ENCODE measurements at places on chromosomes 7 and 10.

DNA sequence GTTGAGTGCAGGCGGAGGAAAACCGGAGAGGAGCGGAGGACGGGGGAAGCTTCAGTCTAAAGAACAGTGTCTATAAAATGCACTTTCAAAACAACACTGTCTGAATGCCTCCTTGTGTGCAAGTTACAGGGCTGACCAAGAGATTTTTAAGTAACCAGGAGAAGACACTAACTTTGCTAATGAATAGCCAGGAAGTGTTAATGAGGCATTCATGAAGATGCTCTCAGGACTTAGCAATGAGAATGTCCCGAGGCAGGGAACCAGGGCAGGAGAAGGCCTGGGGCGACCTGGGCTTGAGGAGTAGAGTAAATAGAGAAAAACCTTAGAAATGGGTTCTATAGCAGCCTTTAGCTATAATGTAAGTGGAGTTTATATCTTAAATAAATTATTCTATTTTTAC is 312.1 kb downstream of the SKIDA1 start:
- DNase-seq, result no peak
- no peaks in the 10 kb centered on the region for H3K4me1 ChIP-seq
- H3K4me3 ChIP-seq, result no peak overlapping the region
- no peaks in the 10 kb centered on the region for H3K36me3 ChIP-seq

GRCh38 chr7:71905821-71906220 is 506.3 kb downstream of the CALN1 start:
- peaks cover 4% of the 10 kb centered on the region for H3K36me3 ChIP-seq
- no peak overlapping the region for H3K27ac ChIP-seq
- H3K4me3 ChIP-seq, result no peak overlapping the region
- H3K27me3 ChIP-seq, result peaks cover 1% of the 10 kb centered on the region
- H3K4me1 ChIP-seq, result no peaks in the 10 kb centered on the region
- DNase-seq, result no peak

GRCh38 chr10:128967980-128968756 is 498.9 kb upstream of the MGMT start:
- H3K27me3 ChIP-seq, result no peaks in the 10 kb centered on the region
- peaks cover 5% of the 10 kb centered on the region for H3K36me3 ChIP-seq
- peaks cover 10% of the 10 kb centered on the region for H3K4me1 ChIP-seq
- no peak overlapping the region for H3K27ac ChIP-seq

GRCh38 chr7:28778786-28779185 is 179.3 kb downstream of the TRIL start:
- H3K36me3 ChIP-seq, result no peaks in the 10 kb centered on the region
- DNase-seq, result no peak
- H3K4me1 ChIP-seq, result peaks cover 27% of the 10 kb centered on the region
- no peak overlapping the region for H3K27ac ChIP-seq

DNA sequence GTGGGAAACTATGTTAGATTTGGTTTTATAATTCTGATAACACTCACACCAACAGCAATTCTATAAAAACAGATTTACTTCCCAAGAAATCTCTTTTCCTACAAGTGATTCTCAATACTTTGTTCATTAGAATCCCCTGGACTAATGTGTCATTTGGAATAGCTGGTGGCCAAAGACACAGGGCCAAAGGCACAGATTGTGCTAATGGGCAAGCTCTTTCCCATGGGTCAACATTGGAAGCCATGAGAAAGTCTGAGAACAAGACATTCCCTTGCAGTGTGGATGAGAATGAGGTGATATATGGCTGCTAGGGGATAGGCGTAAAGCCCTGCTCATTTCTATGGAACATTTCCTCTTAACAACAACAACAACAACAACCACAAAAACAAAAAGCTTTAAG is 153.8 kb downstream of the AMPH start:
- no peak for DNase-seq
- no peaks in the 10 kb centered on the region for H3K4me1 ChIP-seq
- H3K36me3 ChIP-seq, result no peaks in the 10 kb centered on the region
- no peak overlapping the region for H3K27ac ChIP-seq
- H3K4me3 ChIP-seq, result no peak overlapping the region

DNA sequence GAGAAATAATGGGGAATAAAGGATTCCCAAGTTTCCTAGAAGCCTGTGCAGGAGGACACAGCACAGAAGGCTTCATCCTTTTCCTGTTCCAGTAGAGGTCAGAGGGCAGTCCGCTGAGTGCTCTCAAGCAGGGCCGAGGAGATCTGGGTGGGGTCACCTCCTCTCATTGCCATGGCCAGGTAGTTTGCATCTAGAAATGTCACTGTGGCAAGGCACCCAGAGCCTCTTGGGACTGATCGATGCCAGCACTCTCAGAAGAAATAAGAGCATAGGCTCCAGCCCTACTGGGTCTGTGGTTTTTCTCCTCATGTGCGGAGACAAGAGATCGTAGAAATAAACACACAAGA is 7.9 kb downstream of the NUB1 start:
- no peak overlapping the region for H3K27ac ChIP-seq
- H3K4me1 ChIP-seq, result peaks cover 19% of the 10 kb centered on the region
- no peaks in the 10 kb centered on the region for H3K36me3 ChIP-seq
- no peak overlapping the region for H3K4me3 ChIP-seq

DNA sequence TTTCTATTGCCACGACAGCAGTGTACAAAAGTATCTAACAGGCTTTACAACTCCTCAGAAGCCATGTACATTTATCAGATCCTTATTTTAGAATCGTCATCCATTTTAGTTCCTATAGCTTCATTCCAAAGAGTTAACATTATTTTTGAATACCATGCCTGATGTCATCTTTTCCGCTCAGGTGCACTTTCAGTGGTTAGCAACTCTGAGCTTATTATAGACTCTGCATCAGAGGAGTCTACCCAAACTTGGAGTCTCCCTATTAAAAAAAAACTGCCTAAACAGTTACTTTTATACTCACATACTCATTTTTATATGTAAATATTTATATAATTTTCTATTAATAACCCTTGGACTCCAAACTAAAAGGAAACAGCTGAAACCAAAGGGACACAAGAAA is 31.6 kb upstream of the PRSS37 start:
- H3K27me3 ChIP-seq, result no peaks in the 10 kb centered on the region
- no peak overlapping the region for H3K27ac ChIP-seq
- DNase-seq, result no peak
- no peak overlapping the region for H3K4me3 ChIP-seq

- H3K4me3 ChIP-seq, result no peak overlapping the region
- H3K4me1 ChIP-seq, result peaks cover 36% of the 10 kb centered on the region
- peak overlapping the region; percentile 88 for H3K27ac ChIP-seq
These were observed 38.5 kb downstream of the CAMK2B start for GRCh38 chr7:44286618-44287487.

DNA sequence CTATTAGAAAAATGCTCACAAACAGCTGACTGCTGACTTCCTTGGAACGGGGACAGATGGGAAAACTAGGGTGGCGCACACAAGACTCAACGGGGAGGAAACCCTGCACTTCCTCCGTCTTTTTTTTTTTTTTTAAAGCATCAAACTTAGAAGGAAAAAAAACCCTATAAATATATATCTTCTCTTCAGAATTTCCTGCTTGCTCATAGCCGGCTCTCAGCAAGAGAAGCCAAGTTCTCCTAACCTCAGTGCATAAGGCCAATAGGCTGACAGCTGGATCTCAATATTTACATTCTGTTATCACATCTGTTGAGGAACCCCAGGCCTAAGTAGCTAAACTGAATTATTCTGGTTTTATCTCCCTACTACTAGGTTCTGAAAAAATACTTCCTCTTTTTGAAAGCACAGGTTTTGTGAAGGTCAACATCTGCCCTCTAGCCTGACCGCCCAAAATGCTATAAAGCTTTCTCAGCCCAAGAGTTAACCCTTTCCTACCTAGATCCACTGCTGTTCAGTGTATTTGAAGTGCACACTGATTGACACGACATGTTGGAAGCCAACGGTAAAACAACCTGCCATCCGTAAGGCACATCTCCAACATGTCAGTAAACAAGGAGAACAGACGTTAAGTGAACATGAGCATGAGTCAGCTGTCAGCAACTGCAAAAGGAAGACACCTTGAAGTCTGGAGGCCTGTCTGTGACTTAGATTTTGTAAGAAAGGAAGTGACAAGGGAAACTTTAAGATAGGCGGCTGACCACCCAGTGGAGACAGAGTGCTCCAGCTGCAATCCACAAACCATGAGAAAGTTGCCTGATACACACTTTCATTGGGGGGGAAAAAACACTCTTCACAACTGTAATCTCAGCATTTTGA is 83.8 kb downstream of the EBLN1 start:
- no peak for DNase-seq
- peaks cover 2% of the 10 kb centered on the region for H3K4me1 ChIP-seq
- no peak overlapping the region for H3K4me3 ChIP-seq
- peaks cover 6% of the 10 kb centered on the region for H3K36me3 ChIP-seq
- no peaks in the 10 kb centered on the region for H3K27me3 ChIP-seq
- no peak overlapping the region for H3K27ac ChIP-seq

- no peak overlapping the region for H3K27ac ChIP-seq
- no peak overlapping the region for H3K4me3 ChIP-seq
- no peak for DNase-seq
These were observed 9.0 kb downstream of the CD36 start for GRCh38 chr7:80647436-80647835.

- H3K27ac ChIP-seq, result no peak overlapping the region
- peaks cover 6% of the 10 kb centered on the region for H3K4me1 ChIP-seq
- H3K27me3 ChIP-seq, result peaks cover 7% of the 10 kb centered on the region
- no peak for DNase-seq
These were observed 4.5 kb downstream of the TNS3 start for GRCh38 chr7:47577321-47577919.

GRCh38 chr10:11015446-11015934 is 2.2 kb upstream of the CELF2 start:
- H3K36me3 ChIP-seq, result no peaks in the 10 kb centered on the region
- no peak overlapping the region for H3K27ac ChIP-seq
- peaks cover 24% of the 10 kb centered on the region for H3K4me1 ChIP-seq
- H3K4me3 ChIP-seq, result no peak overlapping the region

DNA sequence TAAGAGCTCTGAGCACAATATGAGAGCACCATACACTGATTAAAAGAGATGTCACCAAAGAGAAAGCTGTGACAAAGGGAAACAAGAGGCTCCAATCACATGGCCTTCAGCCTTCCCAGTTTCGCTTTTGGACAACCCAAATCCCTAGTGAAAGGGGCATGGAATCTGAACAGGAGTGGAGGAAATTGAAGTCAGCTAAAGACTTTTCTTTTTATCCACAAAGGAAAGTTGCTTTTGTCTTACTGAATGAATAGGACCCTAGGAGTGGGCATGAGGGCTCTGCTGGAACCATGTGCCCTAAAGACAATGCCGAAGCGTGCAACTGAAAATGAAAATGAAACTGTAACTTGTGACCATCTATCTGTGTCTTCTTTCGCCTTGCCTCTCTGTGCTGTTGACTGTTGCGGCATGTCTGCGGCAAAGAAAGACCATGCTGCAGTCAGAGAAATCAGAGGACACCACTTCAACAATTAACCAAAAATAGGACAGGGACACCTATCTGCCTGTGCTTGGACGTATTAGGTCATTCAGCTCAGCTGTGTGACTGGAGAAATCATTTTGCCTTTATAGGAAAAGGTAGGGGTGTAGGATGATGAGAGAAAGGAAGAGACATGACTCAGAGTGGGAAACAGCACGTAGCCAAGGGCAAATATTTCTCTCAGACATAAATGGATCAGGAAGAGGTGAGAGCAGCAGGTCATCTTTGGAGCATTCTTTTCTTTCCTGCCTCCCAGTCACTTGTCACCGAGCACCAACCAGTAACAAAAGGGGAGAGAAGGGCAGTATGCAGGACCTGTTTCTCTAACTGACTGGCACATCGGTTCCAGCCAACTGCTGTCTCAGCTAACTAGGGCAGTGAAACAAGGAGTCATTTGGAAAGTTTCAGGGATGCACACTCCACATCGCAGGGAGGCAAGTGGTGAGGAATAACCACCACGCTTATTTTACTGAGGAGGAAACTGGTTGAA is 12.3 kb downstream of the CAV2 start:
- H3K27ac ChIP-seq, result no peak overlapping the region
- no peaks in the 10 kb centered on the region for H3K4me1 ChIP-seq
- H3K4me3 ChIP-seq, result no peak overlapping the region
- H3K36me3 ChIP-seq, result no peaks in the 10 kb centered on the region
- peaks cover 2% of the 10 kb centered on the region for H3K27me3 ChIP-seq

GRCh38 chr7:73737491-73738219 is 947 bp downstream of the ABHD11 start:
- H3K4me1 ChIP-seq, result peaks cover 4% of the 10 kb centered on the region
- H3K27ac ChIP-seq, result no peak overlapping the region
- no peaks in the 10 kb centered on the region for H3K36me3 ChIP-seq
- DNase-seq, result no peak
- peaks cover 6% of the 10 kb centered on the region for H3K27me3 ChIP-seq

- no peak for DNase-seq
- no peaks in the 10 kb centered on the region for H3K27me3 ChIP-seq
- no peak overlapping the region for H3K27ac ChIP-seq
- no peak overlapping the region for H3K4me3 ChIP-seq
- H3K4me1 ChIP-seq, result no peaks in the 10 kb centered on the region
These were observed 32.4 kb downstream of the BLVRA start for GRCh38 chr7:43790834-43791233.

Measured in glutamatergic neuron (in vitro differentiated cells).